CD4-positive, alpha-beta memory T cell (primary cell): ENCODE measurements at places on chromosomes 5 and 9. TPM values are rescaled to one million over a fixed set of nuclear protein-coding genes. Genes with fewer than 3 reads are reported as not detected.

Gene OGN
- not detected for total RNA-seq

Gene SPINK1
- not detected for total RNA-seq

DNA sequence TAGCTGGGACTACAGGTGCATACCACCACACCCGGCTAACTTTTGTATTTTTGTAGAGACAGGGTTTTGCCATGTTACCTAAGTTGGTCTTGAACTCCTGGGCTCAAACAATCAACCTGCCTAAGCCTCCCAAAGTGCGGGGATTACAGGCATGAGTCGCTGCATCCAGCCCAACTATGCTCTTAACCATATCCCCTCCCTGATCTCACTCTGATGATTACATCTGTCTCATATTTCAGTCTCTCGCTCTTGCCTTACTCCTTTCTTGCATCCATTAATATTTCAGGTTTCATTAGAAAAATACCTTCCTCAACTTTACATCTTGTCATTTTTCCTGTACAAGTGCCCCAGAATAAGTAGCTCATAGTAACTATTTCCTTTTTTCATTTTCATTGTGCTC is 61.0 kb upstream of the BASP1 start:
- no peaks in the 10 kb centered on the region for H3K4me1 ChIP-seq
- no peak for DNase-seq
- H3K27me3 ChIP-seq, result no peaks in the 10 kb centered on the region
- H3K4me3 ChIP-seq, result no peak overlapping the region

DNA sequence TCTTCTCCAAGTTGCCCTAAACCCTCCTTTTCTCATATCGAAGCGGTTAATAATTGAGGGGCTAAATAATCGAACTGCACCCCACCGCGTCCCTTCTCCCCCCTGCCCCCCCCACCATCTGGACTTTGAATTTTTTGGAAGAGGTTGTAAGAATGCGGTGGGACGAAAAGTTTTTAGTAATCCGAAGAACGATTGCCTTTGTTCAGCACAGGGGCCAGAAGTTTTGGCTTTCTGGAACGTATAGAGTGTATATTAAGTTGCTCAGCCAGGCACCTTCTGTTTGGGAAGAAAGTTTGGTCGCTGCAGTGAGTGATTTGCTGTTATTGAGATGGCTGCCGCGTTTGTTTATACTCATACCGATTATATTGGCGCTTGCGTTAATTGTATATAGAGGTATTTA is 518 bp downstream of the ERBIN start:
- H3K36me3 ChIP-seq, result no peaks in the 10 kb centered on the region
- H3K27me3 ChIP-seq, result no peaks in the 10 kb centered on the region
- peaks cover 51% of the 10 kb centered on the region for H3K4me1 ChIP-seq
- H3K4me3 ChIP-seq, result peak overlapping the region; percentile 80
- peak; percentile 16 for DNase-seq
- H3K27ac ChIP-seq, result peak overlapping the region; percentile 95

- H3K4me3 ChIP-seq, result no peak overlapping the region
- no peak overlapping the region for H3K27ac ChIP-seq
- no peak for DNase-seq
These were observed 318.6 kb upstream of the RGMB start for GRCh38 chr5:98454904-98455303.
